CD4-positive, alpha-beta T cell treated with Interleukin-6 at 100 ng/mL for 8 hours (primary cell): ENCODE measurements at places on chromosomes 3 and 15.
A peak's percentile ranks its signal among the peaks of the same experiment; 100 is the strongest.

DNA sequence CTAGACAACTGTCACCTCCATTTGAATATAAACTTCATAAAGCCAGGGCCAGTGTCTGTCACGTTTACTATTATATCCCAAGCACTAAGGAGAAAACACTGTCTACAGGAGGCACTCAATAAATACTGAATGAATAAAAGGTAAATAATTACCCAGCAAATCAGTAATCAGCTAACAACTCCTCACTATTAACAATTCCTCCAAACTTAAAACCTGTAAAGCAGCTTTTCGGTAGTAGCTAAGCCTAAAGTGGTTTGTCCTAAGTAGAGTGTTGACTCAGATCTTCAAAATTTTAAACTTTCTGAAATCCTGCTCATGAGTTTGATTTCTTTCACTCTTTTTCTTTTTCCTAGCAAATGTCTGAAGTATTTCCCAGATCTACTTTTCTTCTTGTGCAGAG, 39.9 kb downstream of the C3orf80 start:
- no peak for DNase-seq

- DNase-seq = no peak
Measured at GRCh38 chr15:32735989-32736700, 18.3 kb downstream of the GREM1 start.

DNA sequence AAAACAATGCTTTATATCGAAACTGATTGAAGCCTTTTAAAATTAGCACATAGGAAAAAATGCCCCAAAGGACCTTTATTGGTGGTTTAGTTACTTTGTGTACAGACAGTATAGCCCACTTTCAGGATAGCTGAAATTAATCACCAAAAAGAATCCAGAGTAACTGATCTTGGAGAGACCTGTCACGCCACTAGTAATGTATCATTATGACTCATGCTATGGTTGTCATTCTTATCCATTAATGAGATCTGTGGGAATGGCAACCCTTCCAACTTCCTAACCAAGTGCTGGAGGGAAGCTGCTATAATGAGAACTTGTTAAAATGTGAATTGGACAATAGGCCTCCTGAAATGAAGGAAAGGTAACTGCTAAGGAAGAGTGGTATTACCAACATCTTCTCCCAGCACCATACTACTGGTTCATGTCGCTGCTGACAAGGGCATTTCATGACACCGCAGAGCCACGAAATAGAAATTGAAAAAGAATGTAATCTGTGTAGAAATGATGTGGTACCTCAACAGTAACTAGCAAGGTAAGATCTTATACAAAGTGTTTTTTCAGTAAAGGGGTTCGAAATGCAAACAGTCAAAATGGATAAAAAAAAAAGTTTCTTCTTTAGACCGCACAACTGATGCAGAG, 7.1 kb upstream of the EMC4 start:
- no peak for DNase-seq

DNA sequence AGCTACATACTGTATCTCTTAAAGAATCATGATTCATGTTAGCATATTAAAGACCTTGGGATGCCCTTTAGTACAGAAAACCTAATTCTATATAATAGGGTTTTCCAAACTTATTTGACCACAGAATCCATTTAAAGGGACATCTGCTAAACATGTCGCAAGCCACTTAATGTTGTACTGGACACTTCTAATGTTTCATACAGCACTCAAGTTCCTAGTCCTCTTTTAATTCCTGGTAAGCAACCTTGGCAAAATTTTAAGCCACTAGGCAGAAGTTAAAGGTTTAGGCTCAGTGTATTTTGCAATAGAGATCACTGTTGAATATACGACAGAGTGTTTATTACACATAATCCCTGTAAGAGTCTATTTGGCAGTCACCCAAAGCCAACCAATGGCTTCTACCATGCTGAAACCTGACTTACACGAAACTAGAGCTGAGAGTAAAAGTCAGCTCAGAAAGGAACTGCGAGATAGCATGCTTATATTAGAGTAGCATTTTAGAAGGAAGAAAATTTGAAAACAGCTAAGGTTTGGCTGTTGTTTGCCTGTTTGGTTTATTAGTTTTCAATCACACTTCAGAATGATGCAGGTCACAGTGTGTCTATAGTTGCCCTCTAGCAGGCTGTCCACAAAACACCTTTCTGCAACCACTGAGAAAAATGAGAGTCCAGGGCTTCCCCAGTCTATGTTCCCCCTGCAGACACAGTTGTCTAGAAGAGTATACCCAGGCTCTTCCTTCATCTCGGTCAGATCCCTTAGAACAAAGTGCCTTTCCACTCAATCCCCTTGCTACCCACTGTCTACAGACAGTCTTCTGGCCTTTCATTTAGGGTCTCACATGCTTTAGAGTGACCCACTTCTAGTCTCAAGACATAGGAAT, 104.4 kb downstream of the FMN1 start:
- DNase-seq = peak; percentile 10

GRCh38 chr3:16168211-16168610, 6.3 kb upstream of the GALNT15 start:
- DNase-seq = no peak

GRCh38 chr3:20652231-20652986, 466.4 kb upstream of the SGO1 start:
- no peak for DNase-seq

DNA sequence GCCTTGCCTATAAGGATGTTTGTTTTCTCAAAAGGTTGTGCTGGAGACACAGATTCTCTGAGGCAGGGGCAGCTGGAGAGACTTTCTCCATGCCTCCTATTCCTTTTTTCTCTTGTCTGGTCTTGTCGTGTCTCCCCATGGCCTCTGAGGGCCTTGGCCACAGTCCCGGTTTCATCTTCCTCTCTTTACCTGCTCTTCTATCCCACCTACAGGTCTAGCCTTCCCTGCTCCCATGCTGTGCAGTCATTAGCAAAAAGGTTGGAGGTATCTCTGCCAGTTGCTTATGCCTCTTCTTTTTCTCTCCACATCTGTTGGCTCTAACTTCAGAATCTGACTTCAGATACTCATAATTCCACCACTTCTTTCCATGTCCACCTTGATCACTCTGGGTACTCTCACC, 191.1 kb downstream of the IL20RB start:
- no peak for DNase-seq

- no peak for DNase-seq
Measured at GRCh38 chr3:52213901-52214300, 11.5 kb downstream of the TLR9 start.

- no peak for DNase-seq
Measured at GRCh38 chr3:31482493-31483200, 50.1 kb upstream of the STT3B start.

GRCh38 chr3:178397836-178398235, 138.4 kb upstream of the KCNMB2 start:
- no peak for DNase-seq

DNA sequence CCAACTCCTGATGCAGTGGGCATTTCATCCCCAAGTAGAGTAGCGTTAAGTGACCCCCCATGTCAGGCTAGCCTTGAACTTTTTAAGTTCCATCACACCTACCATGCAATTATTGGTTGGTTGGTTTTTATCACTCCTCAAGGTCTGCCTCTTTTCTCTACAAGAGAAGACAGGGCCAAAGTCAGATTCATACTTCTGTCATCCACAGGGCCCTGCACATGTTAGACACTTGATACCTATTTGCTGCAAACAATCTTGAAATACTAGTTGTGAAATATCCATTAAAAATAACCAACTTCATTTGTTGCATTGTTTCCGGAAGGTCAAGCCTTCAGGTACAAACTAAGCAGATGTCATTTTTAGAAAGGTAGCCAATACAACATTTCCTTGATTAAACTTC, 1.2 kb downstream of the CMSS1 start:
- DNase-seq = no peak

- no peak for DNase-seq
Measured at GRCh38 chr3:81013360-81013759, 748.1 kb downstream of the GBE1 start.

GRCh38 chr3:113783463-113783862, 36.6 kb downstream of the ATP6V1A start:
- DNase-seq = no peak

DNA sequence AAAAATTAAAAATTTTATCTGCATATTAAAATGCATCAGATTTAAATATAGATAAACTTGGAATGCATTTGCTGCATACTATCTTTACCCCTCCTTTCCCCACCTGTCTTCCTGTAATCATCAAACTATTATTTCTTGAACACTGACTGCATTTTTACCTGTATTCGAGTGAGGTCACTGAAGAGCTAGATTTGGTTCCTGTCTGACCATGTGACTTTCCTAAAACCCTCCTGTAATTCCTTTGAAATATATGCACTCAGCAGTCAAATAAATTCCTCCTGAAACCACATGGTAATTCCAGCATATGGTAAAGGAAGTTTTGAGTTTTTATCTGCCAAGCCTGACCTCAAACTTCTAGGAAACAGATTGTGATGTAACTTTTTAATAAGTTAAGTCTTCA, 445.6 kb upstream of the FRG2C start:
- no peak for DNase-seq

DNA sequence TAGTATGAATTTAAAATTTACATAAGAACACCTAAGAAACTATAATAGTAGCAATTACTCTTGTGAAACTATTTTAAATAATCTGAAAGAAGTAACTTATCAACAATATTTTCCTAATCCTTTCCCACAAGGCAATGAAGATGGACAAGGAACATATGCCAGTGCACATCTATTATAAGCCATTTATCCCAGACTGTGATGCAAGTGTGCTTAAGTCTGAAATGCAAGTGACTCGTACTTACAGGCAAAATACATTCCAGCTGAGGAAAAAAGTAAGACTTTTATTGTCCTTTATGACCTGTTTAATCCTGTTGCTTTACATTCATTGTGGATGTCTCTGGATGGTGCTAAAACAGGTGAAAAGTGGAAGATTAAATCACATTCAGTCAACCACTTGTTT, 709.4 kb downstream of the ZNF385D start:
- no peak for DNase-seq

DNA sequence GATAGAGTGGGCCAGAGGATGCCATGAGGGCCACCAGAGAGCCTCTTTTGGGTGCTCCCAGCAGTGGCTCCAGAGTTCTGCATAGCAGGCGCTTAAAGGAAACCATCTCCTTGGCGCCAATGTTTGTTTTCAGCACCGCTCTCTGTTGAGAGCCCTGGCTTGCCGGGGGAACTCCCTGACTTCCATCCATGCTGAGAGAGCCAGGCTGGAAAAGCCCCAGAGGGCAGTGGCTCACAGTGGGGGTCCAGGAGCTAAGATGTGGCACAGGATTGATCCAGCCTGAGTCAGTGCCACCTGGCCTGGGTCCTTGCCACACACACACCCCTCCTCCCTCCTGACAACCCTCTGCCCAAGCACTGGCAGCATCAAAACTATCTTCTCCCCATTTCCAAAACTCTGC, 50.4 kb upstream of the HACD2 start:
- DNase-seq = no peak

DNA sequence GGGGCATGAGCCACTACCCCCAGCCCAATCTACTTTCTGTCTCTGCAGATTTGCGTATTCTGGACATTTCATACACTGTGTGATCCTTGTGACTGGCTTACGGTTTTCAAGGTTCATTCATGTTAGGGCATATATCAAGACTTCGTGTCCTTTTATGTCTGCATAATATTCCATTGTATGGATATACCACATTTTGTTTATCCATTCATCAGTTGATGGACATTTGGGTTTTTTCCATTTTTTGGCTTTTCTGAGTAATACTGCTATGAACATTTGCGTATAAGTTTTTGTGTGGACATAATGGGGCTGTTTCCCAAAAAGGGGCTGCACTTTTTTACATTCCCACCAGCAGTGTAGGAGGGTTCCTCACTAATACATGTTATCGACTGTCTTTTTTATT, 106.6 kb downstream of the PDE8A start:
- DNase-seq = no peak

GRCh38 chr3:45123030-45123429, 23.1 kb downstream of the CDCP1 start:
- DNase-seq = no peak

- no peak for DNase-seq
Measured at GRCh38 chr3:128996200-128996599, 2.3 kb upstream of the CFAP92 start.

DNA sequence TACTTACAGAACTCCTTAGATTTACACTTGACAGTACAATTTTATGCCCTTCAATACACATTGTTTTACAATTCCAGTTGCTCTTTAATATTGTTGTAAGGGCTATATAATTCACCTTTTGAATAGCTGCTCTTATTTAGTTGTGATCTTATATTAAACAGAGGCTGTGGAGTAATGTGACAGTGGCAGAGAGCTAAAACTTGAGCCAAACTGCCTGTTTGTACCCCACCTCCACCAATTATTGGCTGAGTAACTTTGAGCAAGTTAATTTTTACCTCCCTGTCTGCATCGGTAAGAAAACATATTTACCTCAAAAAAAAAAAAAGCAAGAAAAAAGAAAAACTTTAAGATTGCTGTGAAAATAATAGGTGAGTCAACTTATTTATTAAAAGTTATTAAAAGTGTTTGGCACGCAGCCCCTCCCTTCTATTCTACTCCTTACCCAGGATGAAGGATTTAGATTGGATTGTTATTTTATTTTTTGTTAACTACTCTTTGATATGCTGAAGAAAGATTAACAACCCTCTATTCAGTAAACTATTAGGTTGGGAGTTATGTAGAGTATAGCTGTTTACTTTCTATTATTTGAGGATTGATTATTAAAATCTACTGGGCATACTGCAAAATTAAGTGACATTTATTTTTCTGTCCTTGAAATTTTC, 1.7 kb downstream of the SEC62 start:
- DNase-seq = no peak

DNA sequence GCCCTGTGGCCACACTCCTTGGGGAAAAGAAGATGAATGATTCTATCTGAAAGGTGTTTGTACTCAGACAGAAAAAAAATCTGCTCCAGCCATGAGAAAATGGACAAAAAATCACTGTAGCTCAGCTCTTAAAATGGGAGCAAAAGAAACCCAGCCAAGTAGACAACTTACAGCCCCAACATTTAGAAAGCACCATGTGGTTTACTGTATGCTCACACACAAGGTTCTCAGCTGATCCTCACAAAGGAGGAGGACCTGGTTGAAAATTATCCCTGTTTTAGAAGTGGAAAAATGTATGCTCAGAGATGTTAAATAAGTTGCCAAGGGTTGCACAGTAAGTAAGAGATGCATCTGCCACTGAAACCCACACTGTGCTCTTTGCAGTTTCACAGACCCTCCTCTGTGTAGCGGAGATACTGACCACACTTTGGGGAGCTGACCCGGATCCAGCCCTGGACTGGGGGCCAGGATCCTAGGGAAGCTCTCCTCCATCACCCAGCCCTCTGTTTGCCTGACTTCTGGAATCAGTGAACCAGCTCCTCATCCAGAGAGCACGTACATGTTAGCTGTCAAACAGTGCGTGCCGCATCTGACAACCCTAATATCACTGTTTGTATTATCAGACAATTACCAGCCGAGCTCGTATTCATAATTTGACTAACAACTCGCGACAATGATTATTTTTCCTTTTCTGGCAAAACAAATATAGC, 32.7 kb upstream of the TPRG1 start:
- no peak for DNase-seq

- no peak for DNase-seq
Measured at GRCh38 chr3:82000773-82001172, 239.3 kb upstream of the GBE1 start.

DNA sequence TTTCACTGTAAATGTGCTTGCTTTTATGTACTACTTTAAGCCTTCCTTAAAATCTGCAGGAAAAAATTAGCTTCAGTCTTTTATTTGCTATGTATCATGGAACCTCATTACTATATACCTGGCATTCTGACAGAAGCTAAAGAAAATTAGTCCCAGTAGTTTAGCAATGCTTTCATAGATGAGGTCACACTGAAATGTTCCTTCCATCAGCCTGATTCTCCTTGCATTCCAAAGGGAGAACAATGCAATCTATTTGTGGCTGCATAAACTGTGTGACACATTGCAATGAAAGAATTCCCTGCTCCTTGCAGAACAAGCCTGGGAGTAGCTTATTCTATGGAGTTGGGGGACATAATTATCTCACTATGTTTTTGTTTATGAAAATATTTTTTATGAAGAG, 691.5 kb upstream of the ARPP21 start:
- DNase-seq = no peak
